ENCODE measurements at places on chromosomes 1 and 21.

- no peak for DNase-seq
Observed at GRCh38 chr21:21373969-21374368, 375.8 kb downstream of the NCAM2 start.

DNA sequence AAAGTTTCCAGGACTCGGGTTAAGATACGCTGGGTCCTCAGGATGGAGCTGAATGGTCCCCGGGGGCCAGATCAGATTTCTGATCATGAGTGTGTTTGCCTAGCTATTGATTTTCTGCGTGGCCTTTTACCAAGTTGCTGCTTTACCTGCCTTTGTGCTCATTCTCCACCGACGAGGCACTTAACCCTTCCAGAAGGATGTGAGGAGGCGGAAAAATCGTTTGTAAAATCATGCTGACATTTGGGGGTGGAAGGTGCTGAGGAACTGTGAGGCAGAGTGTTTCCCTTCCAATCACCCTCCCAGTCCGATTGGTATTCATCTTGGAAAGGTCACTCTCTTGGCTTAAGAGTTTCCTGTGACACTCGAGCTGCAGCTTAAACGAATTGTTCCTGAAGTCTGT lies 337.1 kb upstream of the KAZN start:
- no peak for DNase-seq

GRCh38 chr1:34785875-34786470 lies 5.0 kb downstream of the GJB3 start:
- DNase-seq = no peak

DNA sequence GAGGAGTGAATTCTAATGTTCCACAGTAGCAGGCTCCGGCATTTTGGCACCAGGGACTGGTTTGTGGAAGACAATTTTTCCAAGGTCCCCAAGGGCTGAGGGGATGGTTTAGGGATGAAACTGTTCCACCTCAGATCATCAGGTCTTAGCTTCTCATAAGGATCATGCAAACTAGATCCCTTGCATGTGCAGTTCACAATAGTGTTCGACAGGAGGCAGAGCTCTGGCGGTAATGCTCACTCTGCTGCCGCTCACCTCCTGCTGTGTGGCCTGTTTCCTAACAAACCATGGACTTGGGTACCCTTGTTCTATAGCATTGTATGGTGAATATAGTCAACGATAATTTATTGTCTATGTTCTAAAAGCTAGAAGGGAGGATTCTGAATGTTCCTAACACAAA lies 16.6 kb downstream of the CRNN start:
- DNase-seq = no peak

GRCh38 chr1:107132780-107133179 lies 8.1 kb upstream of the NTNG1 start:
- no peak for DNase-seq

GRCh38 chr21:46608672-46609111 lies 3.8 kb upstream of the S100B start:
- no peak for DNase-seq

- peak; percentile 66 for DNase-seq
Observed at GRCh38 chr1:64598100-64598571, 128.2 kb downstream of the CACHD1 start.

DNA sequence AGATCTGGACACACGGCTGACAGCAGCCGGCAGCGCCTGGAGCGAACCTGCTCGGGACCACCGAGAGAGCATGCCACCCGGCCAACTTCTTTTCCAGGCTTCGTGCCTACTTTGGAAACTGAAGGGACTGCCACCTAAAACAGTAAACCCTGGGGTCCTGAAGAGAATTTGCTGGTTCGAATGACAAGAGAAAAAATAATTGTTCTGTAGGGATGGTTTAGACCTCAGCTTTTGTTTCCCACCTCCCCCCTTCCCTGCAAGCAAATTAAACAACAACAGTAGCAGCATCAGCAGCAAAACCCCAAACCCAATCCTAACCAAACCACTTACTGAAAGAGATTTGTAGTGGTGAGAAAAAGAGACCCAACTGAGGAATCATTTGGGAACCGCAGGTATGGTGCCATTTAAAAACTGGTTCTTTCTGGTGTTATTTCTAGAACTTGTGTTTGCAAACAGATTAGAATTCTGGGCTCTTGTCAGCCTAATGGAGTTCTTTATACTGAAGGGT lies 105.6 kb downstream of the LEPR start:
- DNase-seq = no peak

GRCh38 chr1:62282909-62283755 lies 36.1 kb downstream of the KANK4 start:
- DNase-seq = no peak

DNA sequence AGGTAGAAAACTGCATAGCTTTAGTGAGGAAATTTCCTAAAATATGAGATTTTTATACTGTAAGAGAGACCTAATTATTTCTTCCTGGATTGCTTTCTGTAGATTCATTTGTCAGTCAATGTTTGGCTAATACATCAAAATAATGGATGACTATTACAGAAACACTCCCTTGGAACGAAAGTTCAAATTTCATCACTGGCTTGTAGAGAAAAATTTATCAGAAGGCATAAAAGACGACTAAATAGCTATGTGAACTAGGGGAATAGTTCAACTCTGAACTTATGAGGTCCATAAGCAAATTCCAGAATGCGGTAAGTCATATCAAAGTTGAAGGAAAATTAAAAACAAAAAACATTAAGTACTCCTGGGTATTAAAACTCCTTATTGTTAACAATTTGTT lies 36.0 kb downstream of the WNT2B start:
- DNase-seq = peak; percentile 51

DNA sequence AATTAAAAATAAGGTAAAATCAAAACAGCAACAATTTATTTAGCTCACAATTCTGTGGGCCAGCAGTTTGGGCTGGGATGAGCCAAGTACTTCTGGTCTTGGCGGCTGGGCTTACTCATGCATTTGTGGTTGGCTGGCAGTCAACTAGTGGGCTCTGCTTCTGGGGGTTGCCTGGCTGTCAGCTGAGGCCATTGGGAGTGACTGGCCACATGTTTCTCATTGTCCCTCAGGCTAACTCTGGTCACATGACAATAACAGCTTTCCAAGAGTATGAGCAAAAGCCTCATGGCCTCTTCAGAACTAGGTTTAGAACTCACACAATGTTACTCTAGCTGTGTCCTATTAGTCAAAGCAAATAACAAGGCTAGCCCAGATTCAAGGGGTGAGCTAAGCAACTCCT lies 15.6 kb upstream of the CHIA start:
- no peak for DNase-seq

DNA sequence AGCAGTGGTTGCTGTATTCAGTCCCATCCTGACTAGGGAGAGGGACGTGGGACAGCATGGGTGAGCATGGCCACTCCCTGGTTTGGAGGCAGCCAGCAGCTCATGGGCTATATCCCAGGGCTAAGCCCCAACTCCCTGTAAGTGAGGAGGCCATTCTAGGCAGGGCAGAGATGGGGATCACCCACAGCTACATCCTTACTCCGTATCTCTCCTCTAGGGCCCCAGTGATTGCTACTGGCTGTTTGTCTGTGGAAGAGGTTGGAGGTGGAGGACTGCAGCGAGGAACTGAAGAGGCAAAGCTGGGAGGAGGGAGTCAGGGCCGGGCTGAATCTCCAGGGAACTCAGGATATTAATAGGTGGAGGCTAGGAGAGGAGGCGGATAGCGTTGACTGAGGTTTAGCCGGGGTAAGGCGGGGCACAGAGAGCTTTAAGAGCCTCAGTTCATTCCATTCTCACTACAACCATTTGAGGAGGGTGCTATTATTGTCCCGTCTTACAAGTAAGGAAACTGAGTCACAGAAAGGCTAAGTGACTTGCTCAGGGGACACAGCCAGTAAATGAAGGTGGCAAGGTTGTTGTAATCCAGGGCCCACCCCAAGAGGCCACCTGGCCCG lies 6.8 kb downstream of the OLIG2 start:
- no peak for DNase-seq

- no peak for DNase-seq
Observed at GRCh38 chr1:35222322-35223083, 29.6 kb upstream of the SFPQ start.

- peak; percentile 81 for DNase-seq
Observed at GRCh38 chr1:31617916-31618746, 642 bp downstream of the HCRTR1 start.

GRCh38 chr1:237115035-237115434 lies 73.1 kb downstream of the RYR2 start:
- DNase-seq = no peak

DNA sequence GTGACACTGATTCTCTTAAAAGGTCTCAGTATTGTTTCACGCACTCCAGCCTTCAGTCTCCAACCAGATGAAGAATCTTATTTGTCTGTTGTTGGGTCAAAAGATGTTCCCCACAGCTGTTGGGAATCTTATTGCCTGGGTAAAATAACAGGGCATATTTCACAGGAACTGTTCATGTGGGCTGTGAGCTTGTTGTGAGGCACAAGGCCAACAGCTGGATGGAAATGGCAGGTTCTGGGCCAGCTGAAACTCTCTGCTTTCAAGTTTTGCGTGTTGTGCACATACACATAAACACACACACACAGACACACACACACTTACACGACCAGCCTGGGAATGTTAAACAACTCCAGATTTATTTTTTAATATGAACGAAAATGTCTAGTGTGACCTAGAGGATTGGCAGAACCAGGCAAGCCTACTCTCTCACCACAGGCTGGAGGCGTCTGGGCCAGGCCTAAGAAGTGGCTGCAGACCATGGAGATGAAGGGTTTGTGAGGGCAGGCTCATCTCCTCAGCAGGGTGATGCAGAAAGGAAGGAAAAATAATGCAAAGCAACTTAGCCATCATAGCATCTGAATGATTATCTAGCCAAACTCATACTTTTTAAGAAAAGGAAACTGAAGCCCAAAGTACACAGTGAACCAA lies 357.0 kb downstream of the TTLL7 start:
- peak; percentile 1 for DNase-seq

DNA sequence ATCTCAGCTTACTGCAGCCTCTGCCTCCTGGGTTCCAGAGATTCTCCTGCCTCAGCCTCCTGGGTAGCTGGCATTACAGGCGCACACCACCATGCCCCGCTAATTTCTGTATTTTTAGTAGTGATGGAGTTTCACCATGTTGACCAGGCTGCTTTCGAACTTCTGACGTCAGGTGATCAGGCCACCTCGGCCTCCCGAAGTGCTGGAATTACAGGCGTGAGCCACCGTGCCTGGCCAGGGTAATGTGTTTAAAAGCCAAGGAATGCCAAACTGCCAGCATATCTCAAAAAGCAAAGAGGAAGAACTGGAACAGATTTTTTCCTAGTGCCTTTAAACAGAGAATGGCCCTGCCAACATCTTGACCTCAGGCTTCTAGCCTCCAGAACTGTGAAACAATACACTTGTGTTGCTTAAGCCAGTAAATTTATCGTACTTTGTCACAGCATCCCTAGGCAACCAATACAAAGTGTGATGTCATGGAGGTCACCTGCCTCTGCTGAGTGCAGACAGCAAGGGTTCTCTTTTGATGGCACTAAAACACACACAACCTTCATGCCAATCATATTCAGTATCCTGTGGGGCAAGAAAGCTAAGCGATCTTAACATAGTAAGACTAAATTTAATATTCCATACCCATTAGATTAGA lies 858.3 kb upstream of the TMPRSS15 start:
- no peak for DNase-seq

DNA sequence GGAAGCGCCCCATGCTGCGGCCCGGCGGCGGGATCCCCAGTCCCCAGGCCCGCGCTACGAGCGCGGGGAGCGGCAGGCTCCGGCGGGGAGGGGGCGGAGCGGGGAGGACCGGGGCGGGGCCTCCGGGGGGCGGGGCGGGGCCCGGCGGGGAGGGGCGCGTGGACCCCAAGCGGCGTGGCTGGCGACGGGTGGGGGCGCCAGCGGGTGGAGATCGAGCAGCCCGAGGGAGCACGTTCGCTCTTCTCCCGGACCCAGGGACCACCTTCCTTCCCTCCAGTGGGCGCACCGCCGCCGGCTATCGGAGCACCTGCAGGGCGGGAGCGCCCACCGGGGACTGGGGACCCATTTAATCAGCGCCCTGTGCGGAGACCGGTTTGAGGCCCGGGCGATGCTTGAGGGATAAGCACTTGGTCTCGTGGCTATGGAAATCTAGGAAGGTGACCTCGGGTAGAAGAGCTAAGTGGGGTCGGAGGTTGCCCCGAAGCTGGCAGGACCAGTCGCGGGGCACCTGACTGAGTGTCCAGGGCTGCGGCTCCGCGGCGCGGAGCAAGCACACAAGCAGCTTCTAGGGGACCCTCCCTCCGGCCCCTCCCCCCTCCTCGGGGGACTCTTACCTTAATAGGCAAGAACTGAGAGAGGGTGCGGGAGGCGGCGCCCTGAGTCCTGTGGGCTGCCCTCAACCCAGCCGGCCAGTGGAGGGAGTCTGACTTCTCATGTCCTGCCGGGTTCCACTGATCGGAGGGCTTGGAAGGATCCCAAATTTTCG lies at the start of gene TSPAN2:
Gene TSPAN2 (minus strand): TSS at position 84 of the 766 bp plus-strand sequence. CDS start 71 bp downstream, at position 13.
- peak; percentile 71 for DNase-seq

- DNase-seq = no peak
Observed at GRCh38 chr21:41213021-41213420, 45.1 kb downstream of the BACE2 start.

DNA sequence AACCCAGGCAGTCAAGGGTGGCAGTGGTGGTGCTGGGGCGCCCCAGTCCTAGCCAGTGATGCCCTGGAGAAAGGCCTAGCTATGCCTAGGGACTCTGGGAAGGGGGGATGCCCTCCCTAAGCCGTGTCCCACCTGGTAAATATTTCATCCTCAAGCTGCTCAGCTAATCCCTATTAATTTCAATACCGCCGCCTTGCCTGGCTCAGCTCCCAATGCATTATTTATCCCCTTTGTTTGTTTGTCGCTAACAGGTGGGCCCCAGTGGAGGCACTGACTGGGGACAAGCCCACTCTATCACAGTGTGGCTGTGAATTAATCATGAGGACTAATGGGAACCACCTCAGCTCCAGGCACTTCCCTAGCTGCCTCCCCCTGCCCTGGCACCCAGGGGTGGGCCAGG lies 22.5 kb downstream of the DMAP1 start:
- no peak for DNase-seq

DNA sequence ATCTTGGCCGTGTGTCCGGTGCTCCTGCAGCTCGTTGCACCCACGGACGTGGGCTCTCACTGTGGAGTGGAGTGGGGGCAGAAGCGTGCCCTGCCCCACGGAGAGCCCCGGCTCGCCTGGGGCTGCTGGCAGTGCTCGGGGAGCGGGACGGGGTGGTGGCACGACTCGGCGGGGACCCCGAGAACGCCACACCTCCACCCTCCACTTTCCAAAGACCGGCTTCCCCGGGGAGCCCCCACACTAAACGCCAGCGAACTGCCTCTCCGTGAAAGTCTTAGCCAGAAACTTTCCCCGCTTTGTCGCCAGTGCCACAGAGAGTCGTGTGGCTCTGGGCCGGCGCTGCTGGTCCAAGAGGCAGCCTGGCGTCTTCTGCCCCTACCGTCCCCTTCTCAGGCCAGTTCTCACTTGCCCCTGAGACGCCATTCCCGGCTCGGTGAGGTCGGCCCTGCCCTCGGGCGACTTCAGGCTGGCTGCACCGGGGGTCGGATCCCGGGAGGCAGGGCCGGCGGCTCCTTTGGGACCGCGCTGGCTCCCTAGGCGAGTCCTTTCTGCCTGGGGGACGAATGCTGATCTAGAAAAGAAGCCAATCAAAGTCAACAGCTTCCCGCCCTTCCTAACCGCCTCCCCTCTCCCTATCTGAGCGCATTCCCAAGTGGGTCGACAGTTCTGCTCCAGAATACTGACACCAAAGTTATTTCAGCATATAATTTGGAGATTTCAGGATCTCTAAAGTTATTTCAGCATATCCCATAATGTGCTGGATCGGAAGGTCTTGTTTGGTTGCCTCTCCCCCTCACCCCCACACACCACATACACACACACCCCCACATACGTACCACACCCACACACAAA lies 2.6 kb upstream of the SAMD13 start:
- peak; percentile 85 for DNase-seq

GRCh38 chr1:34896612-34897011 lies 32.8 kb downstream of the DLGAP3 start:
- DNase-seq = no peak
